ENCODE measurements at places on chromosomes 5 and 9. TPM values are rescaled to one million over a fixed set of nuclear protein-coding genes. Genes with fewer than 3 reads are reported as not detected.

- DNase-seq: no peak
Measured at GRCh38 chr9:134175808-134176598, 11.6 kb upstream of the RNU6ATAC start.

GRCh38 chr9:108618906-108619550 is 236.8 kb downstream of the ACTL7B start:
- DNase-seq: no peak

DNA sequence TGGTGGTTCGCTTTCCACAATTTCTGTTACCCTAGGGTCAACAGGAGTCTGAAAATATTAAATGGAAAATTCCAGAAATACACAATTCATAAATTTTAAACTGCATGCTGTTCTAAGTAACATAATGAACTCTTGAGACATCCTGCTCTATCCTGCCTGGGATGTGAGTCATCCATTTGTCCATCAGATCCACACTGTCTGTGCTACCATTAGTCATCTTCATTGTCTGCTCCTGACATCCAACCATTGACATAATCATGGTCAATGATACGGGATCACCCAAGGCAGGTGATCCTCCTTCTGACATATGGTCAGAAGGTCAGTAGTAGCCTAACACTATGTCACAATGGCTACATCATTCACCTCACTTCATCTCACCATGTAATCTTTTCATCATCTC is 276.7 kb upstream of the KIF2A start:
- no peak for DNase-seq

DNA sequence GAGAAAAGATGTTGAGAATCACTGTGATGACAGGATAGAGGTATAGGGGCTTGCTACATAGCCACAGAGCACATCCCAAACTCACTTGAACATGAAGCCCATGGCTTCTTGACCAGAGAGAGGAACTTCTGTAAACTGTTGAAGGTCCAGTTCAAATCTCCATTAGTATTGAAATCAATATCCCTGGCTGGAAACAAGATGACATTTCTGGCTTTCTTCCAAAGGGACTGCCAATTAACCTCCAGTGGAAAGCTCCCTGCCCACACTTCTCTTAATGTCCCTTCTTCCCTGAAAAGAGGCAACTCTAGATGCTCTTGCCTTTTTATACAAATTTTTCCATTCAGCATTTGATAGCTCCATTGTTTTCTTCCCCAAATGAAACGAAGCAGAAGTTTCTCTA is 612.1 kb downstream of the EBF1 start:
- DNase-seq: no peak

DNA sequence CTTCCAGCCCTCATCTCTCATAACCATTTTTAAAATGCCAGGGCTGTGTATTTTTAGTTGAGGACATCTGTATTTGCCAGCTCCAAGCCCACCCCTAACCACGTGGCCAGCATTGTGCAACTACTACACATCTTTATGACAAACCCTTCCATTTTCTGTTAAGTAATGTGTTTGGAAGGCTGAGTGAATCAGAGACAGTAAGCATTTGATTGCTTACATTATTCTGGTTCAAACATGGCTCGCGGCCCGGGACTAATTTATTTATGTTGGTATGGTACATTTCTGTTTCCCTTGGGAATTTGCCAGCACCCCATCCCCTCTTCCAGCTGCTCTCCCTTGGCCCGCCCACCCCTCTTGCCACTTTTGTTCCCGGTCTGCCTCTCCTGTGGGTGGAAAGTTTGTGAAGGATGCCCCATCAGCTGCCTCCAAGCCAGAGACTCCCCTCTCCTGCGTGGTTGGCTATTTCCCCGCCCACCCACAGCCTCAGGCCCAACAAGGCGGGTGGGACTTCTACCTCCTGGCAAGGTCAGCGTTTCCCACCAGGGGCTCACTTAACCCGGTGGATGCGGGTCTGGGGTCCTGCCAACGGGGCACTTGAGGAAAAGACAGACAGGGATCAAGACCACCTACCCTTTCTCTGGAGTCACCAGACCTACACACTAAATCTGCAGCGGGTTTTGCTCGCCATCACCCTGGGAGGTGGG is 162.2 kb downstream of the HSD17B3 start:
- peak; percentile 81 for DNase-seq

DNA sequence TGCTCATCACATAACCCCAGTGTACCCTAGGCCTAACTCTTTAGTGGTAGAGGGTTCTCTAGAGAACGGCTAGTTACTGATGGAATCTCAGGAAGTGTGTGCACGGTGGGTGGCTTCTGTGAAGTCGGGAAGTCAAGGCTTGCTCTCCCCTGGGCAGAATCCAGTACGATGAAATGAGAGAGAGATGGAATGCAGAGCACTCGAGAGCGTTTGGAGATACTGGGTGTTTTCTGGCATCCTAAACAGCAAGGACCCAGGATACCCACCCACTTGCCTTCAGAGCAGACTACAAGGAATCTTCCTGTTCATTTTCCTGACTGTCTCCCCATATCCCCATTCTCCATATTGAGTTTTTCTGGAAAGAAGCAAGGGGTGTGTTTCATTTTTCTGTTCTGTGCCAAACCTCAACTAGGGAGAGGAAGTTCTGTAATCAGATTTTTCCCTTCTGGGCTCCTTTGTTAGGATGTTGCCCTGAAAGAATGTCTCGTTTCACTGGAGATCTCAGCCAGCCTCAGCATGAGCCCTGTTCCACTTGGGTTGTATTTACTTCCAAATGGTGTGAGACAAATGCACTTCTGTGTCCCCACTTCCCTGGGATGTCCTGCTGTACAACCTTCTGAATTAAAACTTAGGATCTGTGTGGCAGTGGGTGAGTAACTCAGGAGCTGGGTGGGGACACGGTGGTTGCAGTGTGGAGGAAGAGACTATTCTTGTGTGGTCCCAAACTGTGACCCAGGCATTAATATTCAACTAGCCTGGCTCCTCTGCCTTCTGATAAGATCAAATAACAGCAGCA is 108.9 kb upstream of the SPRY4 start:
- no peak for DNase-seq

DNA sequence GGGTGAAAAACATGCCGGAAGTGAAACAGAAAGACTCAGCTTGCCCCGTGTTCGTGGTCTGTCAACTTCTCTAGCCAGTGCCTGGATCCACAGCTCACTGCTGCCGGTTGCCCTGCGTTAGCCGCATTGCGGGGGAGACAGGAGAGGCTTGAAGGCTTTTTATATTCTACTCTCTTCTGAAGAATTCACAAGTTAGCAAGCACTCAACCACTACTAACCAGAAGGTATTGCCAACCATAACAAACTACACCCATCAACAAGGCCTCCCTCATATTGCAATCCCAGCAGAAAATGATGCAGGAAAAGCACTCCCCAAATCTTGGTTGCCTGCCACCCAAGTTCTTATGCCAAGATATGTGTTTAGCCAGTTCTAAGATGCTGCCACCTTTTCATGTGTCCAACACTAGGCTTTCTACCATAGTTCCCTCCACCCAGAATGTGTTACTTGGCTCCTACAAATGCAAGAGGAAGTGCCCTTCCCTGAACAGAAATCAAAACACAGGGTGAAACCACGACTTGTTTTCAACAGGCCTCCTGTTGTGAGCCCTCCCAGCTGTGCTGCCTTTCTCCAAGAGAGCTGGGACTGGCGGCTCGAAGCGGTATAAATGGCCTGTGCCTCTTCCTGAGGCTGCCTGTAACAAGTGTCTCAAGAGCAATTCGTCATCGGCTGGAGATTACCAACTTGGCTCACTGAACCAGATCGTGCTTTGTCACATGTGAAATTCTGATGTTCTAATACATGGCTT is 129.0 kb downstream of the SNX18 start:
- peak; percentile 76 for DNase-seq

GRCh38 chr5:142817949-142818431 is 47.8 kb downstream of the ARHGAP26 start:
- DNase-seq: no peak

DNA sequence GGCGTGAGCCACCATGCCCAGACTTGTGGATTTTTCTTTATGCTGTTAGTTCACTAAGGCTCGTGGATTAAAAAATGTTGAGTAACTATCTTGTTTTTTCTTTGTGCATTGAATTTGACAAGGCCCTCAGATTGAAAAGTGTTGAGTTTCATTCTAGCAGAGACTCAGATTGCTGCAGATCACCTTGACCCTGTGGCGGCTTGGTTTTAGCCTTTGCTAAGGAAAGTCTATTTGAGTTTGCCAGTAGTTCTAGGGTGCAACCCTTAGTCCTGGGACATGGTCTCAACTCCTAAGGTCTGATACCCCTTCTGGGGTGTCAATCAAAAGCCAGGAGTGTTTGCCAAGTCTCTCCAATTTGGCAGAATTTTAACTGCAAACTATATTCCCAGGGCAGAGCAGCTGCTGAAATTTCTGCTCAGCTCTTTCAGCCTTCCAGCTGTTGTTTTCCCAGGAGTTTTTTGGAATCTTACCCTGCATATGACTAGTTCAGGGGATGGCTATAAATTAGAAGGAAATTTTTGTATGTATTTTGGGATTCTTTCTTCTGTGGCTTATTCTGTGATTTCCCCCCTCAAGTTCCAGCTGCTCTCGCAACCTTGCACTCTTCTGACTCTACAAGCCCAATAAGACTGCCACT is 84.3 kb upstream of the HAND1 start:
- DNase-seq: no peak

- DNase-seq: no peak
Measured at GRCh38 chr5:171984748-171985419, 21.6 kb downstream of the FBXW11 start.

GRCh38 chr5:18236386-18236785 is 602.1 kb downstream of the TAF11L14 start:
- DNase-seq: no peak

DNA sequence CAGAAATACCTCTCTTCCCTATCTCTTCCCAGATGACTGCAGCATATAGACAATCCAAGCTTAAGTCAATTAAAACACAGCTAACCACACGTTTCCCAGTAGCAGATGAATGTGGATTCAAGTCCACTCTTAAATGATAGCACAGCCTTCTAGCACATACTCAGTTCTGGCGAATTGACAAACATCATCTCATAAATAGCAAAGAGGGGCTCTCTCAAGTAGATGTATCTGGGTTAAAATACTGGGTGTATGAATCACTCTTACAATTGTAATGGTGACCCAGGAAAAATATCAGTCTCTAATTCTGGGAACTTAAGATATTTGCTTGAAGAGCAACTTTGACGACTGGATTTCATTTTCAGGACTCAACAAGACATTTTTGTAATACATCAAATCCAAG is 67.0 kb upstream of the HAPLN1 start:
- no peak for DNase-seq

DNA sequence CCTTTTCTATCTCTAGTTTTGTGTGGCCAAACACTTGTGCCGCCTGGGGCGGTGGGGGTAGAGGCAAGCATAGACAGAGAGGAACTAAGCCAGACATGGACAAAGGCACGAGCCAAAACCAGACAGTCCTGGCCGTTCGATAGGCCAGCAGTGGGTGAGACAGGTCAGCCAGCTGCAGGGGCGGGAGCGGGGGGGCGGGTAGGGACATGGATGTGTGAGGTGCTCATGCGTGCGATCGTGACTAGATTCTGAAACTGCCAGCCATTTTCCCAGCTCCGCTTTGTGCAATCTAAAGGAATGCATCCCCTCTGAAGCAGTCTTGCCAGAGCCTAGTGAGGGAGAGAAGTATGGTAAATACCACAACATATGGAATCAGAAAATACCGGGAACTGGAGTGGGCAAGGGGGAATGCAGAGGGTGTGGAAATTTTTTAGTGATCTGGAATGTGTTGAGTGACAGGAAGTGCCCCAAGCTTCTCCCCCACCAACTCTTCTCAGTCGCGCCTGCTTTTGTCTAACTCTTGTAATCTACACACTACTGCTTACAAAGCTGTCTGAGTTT is 111.9 kb downstream of the NR6A1 start:
- peak; percentile 66 for DNase-seq

The CA9 gene
- total RNA-seq: not detected

The PCDHB11 gene
- 2.1 TPM for total RNA-seq

The PCDHB5 gene
- 2.9 TPM for total RNA-seq

The TSSK1B gene
- 2.1 TPM for total RNA-seq

The OCLN gene
- 52.8 TPM for total RNA-seq

The SLC36A2 gene
- total RNA-seq: not detected

The IFNA21 gene
- total RNA-seq: not detected

Data from ureter (tissue), 1 donor.